Activated CD4-positive, alpha-beta T cell treated with anti-CD3 and anti-CD28 coated beads, Interleukin-2, Interleukin-6, amounts not matched to agents 100 ng/mL and 50 ng/mL, durations not matched to agents 16 hours and 8 hours (primary cell): ENCODE measurements at places on chromosomes 7 and 10.
A peak's percentile ranks its signal among the peaks of the same experiment; 100 is the strongest.

DNA sequence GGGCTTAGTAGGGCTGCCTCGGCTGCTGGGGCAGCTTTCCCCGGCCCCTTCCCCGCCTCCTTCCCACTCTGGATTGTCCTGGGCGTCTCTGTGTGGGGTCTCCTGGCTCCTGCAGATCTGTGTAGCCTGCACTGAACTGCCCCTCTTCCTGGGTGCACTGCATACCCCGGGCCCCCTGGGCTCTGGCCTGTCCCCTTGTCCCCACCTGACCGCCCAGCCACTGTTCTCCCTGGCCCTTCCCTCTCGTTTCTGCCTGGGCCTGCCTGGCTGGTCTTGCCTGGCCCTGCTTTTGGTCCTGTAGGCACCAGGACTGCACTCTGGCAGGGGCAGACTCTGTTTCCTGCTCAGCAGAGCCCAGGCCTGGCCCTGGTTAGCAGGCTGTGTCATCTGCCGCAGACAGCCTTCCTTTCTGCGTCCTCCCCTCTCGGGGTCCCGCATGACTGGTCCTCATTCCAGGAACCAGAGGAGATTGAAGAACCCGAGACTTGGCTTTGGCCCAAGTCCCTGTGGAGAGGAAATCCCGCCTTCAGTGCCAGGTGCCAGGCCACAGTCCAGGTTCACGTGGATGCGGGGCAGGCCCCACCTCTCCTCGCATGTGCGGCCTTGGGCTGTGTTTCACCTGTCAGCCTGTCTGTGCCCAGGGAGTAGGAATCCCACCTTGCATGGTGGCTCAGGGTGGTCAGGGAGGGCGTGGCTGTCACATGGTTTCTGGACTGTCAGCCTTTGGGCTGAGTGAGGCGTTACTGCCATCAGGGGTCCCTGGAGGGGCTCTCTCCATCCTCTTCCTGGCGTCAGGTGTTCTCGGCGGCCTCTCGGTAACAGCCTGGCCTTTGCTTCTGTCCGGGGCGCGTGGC is 9.2 kb downstream of the INPP5A start:
- no peak for DNase-seq

- no peak for DNase-seq
Observed at GRCh38 chr10:60430017-60430416, 40.3 kb upstream of the ANK3 start.

GRCh38 chr7:35319606-35320005 is 65.7 kb upstream of the TBX20 start:
- DNase-seq: no peak

GRCh38 chr10:112810711-112811151 is 139.3 kb upstream of the TCF7L2 start:
- no peak for DNase-seq

DNA sequence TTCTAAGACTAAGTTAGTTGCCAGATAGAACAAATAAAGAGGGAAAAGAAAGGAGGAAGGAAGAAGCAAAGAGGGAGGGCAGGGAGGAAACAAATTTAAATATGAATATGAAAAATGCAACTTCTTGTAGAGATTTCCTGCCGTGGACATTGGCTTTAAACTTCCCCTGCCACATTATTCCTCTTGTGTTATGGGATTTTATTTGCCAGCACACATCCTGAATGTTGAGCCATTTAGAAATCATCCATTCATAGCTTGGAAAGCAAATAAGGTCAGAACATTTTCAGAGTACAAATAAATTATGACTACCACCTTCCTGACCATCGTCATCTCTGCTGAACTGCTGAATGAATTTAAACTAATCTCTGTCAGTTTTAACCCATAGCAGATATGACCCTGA is 911.9 kb upstream of the LRRN3 start:
- DNase-seq: no peak

- DNase-seq: peak; percentile 11
Observed at GRCh38 chr10:44261710-44262455, 123.0 kb downstream of the CXCL12 start.

DNA sequence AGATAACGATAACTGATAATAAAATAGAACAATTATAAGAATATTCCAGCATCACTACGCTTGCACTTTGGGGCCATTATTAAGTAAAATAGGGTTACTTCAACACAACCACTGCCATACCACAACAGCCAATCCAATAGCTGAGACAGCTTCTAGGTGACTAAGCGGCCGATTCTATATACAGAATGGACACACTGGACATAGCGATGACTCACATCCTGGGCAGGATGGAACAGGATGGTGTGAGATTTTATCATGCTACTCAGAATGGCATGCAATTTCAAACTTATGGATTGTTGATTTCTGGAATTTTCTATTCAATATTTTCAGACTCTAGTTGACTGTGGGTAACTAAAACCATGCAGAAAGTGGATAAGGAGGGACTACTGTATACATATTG is 920.9 kb downstream of the LRMDA start:
- DNase-seq: no peak

DNA sequence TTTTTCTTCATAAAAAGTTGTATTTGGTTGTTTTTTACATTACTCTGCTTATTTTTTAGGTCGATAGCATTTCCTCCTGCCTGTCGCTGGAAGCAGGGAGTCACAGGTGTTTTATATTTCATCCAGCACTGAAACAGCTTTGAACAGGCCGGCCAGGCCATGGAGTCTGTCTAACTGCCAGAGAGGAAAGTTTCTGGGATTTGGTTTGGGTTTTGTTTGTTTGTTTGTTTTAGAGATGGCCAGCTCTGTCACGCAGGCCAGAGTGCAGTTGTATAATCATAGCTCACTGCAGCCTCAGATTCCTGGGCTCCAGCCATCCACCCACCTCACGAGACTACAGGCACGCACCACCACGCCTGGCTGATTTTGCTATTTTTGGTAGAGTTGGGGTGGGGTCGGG is 23.4 kb downstream of the PROSER2 start:
- DNase-seq: no peak

- no peak for DNase-seq
Observed at GRCh38 chr10:43979551-43979950, 330.9 kb upstream of the ZNF32 start.

DNA sequence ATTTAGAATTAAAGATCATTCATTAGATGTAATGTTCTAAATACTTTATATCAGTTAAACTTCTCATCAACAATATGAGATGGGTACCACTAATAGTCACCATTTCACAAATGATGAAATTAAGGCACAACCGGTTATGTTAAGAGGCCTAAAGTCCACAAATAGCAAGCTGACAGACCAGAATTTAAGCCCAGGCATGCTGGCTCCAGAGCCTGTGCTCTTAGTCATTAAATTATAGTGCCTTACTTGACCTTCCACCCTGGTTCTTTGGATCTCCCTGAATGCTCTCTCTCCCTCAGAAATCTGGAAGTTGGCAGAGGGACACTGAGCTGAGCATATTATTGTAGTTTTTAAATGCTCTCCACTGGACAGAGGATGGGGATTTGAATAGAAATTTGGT is 3.6 kb downstream of the LIPN start:
- DNase-seq: no peak

GRCh38 chr10:21721000-21721665 is 187.1 kb downstream of the MLLT10 start:
- no peak for DNase-seq

DNA sequence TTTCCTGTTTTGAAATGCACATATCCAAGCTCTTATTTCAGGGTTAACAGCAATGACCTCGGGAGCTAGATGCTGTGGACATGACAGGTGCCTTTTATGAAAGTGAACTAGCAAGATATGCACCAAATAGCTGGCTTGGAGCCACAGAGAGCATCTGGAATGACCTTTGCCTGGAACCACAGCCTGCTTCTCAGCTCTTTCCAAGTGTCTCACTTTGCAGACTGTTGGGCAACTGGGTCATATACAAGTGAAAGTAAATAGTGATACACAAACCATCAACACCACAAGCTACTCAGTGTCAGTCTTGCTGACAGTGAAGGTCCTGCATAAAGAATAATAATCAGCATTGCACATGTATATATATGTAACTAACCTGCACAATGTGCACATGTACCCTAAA is 183.5 kb downstream of the RNF133 start:
- no peak for DNase-seq

DNA sequence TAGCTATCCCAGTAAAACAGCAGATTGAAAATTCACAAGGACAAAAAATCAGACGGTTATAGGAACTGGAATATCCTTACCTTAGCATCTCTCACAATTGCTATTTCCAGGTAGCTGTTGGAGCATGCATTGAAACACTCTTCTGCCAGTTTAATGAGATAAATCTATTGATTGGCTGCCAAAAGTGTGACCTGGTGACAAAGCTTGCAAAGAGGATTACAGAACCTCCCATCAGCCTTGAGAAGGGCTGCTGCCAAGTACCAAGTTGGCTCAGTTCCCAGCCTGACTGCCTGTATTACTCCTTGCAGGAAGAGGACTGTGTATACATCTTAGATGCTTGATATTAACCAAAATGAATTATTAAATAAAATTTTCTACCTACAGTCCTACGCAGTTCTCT is 5.1 kb downstream of the PRLHR start:
- DNase-seq: no peak

DNA sequence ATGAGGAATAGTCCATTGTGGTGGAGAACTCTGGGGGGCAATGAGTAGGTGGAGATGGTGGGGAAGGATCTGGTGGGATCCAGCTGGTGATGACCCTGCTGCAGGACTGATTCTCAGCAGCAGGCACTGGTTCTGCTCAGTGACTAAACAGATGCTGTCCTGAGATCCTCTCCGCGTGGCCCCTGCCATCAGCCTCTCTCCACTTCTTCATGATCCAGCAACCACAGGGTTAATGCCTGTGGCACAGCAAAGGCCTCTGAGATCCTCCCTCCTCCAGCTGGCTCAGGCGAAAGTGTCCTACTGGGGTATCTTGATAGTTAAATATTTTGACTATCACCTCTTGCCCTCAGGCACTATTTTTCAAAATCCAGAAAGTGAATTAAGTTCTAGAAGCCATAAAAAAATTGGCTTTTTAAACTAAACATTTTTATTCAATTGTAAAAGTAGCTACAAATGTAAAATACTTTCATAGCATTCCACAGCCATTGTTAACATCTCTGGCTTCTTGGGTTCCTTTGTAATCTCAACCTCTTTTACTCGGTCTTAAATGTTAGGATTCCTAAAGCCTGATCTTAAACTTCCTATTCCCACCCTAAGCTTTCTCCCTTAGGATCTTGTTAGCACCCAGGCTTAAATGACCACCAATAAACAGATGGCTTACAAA is 13.1 kb downstream of the PLAU start:
- DNase-seq: no peak

GRCh38 chr7:85521108-85521694 is 334.3 kb upstream of the SEMA3D start:
- DNase-seq: no peak

DNA sequence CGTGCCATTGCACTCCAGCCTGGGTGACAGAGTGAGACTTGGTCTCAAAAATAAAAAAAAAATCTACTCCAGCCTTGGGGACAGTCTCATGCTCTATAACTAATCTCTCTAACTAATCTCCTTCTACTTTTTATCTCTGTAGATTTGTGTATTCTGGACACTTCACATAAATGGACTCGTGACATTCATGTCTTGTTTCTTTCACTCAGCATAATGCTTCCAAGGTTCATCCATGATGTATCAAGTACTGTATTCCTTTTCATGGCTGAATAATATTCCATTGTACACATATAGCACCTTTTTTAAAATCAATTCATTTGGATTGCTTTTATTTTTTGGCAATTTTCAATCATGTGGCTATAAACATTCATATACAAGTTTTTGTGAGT is 9.8 kb upstream of the COL26A1 start:
- DNase-seq: no peak

DNA sequence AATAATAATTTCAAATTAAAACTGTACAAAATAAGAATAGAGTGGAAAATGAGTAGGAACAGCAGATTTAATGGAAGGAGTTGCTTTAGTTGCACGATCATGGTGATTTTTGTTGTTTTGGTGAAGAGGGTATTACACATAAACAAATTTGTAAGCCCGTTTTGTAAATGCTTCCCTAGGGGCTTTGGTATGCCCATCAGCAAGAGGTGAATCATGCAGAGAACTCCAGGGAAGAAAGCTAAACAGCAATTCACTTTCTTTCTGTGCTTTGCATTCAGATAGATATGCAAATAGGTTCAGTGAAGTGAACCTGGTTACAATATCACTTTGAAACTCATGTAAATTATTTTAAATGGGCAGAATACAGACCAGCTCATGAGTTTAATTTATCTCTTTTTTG is 422.2 kb upstream of the MTPN start:
- DNase-seq: no peak

DNA sequence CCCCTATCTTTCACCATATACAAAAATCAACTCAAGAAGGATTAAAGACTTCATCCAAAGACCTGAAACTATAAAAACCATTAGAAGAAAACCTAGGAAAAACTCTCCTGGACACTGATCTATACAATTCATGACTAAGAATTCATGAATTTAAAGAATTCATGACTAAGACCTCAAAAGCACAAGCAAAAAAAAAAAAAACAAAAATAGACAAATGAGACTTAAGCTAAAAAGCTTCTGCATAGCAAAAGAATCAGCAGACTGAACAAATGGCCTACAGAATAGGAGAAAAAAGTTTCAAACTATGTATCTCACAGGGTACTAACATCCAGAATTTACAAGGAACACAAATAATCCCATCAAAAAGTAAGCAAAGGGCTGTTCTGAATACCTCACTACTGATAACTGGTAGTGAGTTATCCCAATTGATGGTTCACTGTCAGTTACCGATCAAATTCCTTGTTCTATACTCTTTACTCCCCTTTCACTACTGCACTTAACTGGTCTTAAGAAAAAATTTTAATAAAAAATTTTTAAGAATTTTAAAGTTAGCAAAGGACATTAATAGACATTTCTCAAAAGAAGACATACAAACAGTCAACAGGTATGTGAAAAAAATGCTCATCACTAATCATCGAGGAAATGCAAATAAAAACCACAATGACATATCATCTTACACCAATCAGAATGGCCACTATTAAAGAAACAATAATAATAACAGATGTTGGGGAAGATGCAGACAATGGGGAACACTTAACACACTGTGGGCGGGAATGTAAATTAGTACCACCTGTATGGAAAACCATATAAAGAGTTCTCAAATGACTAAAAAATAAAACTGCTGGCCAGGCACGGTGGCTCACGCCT is 33.2 kb downstream of the KMT2C start:
- no peak for DNase-seq

- DNase-seq: no peak
Observed at GRCh38 chr7:2906197-2906931, 62.3 kb upstream of the GNA12 start.

DNA sequence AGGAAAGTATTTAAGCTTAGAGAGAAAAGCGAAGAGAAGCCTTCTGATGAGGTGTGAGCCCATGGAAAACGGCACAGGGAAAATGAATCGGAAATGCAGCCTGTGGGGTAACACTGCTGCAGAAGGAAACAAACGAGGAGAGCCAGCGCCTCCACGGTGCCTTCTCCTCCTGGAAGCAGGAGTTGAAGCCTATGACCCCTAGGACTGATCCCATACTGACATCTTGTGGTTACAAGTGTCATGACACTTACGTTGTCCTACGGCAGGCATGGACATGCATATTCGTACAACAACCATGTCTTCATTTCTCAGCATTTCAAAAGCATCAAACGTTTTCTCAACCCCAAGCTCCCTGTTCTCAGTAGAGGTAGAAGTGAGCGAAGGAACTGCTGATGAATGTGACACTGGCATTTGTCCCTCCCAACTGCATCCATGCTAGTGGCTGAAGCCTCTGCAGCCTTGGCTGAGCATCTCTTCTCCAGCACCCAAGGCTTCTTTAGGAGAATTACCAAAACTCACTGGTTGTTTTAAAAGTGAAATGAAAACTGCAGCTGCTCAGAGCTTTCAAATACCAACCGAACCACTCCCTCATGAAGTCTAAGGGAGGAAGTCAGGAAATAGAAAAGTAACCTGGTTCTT is 160.2 kb downstream of the JAZF1 start:
- peak; percentile 76 for DNase-seq

GRCh38 chr10:29067161-29067560 is 221.7 kb upstream of the LYZL1 start:
- no peak for DNase-seq

- DNase-seq: no peak
Observed at GRCh38 chr7:28536259-28536658, 123.9 kb downstream of the CREB5 start.
